Natural killer cell (primary cell): ENCODE measurements at places on chromosomes 12 and 14. TPM values are rescaled to one million over a fixed set of nuclear protein-coding genes. Genes with fewer than 3 reads are reported as not detected.
A peak's percentile ranks its signal among the peaks of the same experiment; 100 is the strongest.

- DNase-seq = no peak
Observed at GRCh38 chr12:30067146-30067545, 283.4 kb upstream of the TMTC1 start.

DNA sequence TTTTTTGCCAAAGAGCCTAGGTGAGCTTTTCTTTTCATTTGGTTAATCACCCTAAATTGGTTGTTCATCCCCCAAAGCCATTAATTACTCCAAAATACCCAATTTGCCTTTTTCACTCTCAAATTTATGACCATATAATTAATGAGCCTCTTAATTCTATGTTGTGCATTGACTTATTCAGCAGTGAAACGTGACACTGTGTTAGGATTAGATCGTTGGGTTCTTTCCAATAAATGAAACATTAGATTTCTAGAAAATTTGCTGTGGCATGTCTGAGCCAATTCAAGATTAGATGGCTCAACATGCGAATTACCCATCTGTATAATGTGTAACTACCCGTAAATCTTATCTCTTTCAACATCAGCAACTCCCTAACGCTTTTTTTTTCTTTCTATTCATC is 273.4 kb downstream of the BMP4 start:
- DNase-seq = no peak

- DNase-seq = no peak
Observed at GRCh38 chr12:108399514-108399913, 60.4 kb upstream of the CMKLR1 start.

- DNase-seq = no peak
Observed at GRCh38 chr12:47400266-47400665, 305.6 kb downstream of the RPAP3 start.

GRCh38 chr12:124744659-124745464 is 118.8 kb downstream of the SCARB1 start:
- DNase-seq = no peak

- DNase-seq = no peak
Observed at GRCh38 chr12:2856051-2856450, 788 bp downstream of the TEX52 start.

DNA sequence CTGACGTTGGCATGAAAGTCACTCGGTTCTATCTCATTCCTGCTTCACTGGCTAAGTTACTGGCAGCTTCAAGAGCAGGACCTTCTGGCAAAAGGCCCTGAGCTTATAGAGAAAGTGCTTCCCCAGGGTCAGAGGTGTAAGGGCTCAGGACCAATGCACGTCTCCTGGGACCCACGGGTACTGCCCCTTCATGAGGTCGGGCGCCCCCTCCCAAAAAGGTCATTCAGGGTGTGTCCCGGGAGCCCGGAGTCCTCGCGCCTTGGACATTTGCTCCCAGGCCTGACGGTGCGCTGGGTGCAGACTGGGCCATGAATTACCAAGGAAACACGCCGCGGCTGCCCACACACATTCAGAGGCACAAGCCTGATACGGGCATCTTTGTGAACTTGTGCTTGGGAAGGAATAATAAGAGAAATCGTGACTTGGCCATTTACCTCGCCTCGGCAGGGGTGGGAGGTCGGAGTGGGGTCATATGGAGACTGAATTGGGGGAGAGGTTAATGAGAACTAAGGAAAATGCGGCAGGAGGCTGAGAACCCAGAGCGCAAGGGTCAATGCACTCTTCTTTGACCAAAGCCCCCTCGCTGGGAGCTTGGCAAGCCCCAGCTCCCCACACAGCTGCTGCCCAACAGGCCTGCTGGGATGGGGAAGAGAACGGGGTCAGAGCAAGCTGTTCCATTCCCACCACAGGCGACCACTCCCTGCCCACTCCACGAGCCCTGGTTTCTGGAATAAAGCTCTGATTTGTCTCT is 15.7 kb upstream of the SLC6A12 start:
- no peak for DNase-seq

DNA sequence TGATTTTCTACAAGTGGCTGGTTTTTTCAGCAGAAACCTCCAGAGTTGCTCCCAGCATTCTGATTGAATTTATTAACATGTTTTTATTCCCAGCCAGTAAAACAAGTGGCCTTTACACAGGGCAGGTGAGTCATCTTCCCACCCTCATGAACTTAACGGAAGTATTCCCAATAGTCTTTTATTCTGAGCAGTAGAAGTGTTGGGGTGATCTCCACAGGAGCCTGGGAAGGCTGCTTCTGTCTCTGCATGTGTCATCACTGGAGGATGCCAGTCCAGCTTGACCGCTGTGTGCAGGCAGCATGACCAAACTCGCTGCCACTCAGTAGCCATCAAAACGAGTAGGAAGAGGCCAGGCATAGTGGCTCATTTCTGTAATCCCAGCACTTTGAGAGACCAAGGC is 13.4 kb upstream of the DNAH10 start:
- DNase-seq = no peak

DNA sequence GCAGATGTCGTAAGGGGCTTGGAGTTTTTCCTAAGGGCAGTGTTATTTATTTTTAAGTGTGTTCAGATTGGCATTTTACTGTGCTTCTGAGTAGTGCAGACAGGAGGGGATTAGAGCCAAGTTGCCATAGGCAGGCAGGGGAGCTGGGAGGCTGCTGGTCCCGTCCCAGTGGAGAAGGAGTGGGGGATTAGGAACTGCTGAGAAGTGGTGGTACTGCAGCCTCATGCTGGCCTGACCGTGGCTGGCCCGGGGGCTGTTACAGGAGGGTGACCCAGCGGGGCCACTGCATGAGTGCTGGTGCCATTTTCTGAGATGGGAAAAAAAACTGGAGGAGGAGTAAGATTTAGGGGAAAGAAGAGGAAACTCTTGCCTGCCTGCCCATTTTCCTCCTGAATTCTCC is 52.3 kb upstream of the DLK1 start:
- DNase-seq = no peak

DNA sequence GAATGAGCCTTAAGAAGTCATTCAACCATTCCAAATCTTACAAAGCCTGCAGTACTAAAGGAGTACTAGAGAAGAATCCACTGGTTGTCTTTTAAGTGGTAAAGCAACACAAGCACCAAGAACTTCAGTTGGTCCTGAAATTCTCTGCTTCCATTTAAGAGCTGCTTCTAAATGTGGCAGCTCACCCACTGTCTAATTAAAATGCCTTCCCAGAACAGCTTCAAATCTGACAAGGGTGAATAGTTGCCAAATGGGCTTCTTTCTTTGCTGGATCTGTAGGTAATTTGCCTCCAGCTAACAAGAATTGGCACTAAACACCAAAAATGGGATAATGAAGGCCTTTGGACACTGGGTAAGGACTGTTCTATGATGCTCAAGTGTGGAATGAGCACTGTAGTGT is 72.2 kb upstream of the NAP1L1 start:
- no peak for DNase-seq

- no peak for DNase-seq
Observed at GRCh38 chr14:49686425-49686824, 1.6 kb downstream of the POLE2 start.

- no peak for DNase-seq
Observed at GRCh38 chr14:55819610-55820304, 239.8 kb downstream of the KTN1 start.

DNA sequence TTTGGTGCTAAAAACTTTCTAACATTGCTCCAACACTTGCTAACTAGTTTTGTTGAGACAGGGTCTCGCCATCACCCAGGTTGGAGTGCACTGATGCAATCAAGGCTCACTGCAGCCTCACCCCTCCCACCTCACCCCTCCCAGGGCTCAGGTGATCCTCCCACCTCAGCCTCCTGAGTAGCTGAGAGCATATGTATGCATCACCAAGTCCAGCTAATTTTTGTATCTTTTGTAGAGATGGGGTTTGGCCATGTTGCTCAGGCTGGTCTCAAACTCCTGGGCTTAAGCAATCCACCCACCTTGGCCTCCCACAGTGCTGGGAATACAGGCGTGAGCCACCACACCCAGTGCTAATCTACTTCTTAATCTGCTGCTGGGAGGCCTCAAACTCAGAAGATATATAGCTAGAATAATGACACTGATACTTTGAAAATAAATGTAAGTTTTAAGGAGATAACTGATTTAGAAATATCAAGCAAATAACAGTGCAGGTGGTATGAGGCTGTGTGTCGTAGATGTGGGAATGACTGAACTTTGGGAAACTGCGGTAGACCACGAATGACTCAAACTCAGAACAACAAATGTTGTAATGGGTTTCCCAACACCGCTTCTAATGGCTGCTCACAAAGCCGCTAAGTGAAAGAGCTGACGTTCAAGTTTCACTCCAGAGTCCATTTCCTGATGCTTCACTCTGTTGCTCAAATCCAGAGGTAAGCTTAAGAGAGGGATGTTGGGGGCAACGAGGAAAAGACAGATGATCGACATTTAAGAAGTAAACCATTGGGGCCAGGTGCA is 10.0 kb downstream of the TMCC3 start:
- no peak for DNase-seq

GRCh38 chr12:132162508-132163031 is 18.3 kb downstream of the NOC4L start:
- DNase-seq = peak; percentile 69

DNA sequence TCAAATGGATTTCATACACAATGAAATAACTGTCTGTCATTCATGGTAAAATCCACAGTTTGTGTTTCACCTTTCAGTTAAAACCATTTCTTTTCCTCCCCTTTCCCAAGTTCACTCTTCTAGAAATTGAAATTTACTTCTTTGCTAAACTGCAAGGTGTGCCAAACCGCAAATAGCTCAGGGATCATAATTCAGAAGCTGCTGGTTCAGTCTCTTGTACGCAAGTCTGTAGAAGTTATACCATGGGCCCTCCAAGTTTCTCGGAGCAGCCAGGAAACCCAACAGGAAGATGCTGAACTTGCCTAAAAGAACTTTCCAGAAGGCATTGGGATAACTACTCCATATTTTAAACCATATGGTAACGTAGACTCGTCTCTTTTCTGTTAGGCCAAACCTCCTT is 268.9 kb downstream of the FLRT2 start:
- no peak for DNase-seq

- no peak for DNase-seq
Observed at GRCh38 chr12:108268397-108268796, 70.7 kb downstream of the CMKLR1 start.

GRCh38 chr14:20515846-20516245 is 10.5 kb downstream of the RNASE10 start:
- DNase-seq = no peak

- no peak for DNase-seq
Observed at GRCh38 chr12:43222796-43223195, 329.2 kb downstream of the ADAMTS20 start.

DNA sequence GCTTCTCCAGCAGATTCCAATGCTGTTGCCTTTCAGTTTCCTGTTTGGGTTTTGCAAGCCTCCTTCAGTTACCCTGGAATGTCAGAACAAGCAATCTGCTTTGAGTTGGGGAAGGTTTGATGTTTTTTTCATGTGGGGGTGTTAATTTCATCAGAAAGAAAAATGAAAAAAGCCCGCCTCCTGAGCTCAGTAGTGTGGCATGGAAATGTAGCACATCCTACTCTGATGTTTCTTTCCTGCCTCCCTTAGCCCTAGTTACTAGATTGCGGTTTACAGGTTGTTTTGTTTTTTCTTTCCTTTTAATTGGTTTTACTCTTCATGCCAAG is 22.6 kb downstream of the IFNG-AS1 start:
- DNase-seq = no peak

- no peak for DNase-seq
Observed at GRCh38 chr14:65101631-65102440, 481 bp downstream of the MAX start.

- DNase-seq = no peak
Observed at GRCh38 chr12:123278101-123278627, 6.5 kb upstream of the CDK2AP1 start.

- peak; percentile 44 for DNase-seq
Observed at GRCh38 chr12:32107359-32108267, 966 bp downstream of the BICD1 start.

DNA sequence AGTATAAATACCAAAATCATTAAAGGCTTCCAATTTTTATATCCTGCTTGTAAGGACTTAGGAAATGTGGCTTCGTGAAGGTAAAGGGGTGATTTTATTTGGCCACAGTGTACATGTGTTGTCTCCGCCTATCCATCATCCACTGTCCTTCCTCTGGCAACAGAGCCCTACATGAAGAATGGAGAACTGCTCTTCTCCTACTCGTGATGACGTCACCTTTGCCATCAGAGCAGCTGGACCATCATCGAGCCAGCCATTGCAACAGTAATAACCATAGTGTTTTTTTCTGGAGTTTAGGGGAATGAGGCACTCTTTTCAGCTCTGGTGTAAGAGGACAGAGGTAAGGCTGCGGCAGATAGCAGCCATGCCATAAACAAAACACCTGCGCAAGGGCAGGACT is 19.2 kb downstream of the ITPR2 start:
- DNase-seq = no peak

GRCh38 chr12:66495709-66496108 is 183.2 kb downstream of the GRIP1 start:
- DNase-seq = no peak

- no peak for DNase-seq
Observed at GRCh38 chr14:89921346-89921745, 33.2 kb downstream of the EFCAB11 start.

DNA sequence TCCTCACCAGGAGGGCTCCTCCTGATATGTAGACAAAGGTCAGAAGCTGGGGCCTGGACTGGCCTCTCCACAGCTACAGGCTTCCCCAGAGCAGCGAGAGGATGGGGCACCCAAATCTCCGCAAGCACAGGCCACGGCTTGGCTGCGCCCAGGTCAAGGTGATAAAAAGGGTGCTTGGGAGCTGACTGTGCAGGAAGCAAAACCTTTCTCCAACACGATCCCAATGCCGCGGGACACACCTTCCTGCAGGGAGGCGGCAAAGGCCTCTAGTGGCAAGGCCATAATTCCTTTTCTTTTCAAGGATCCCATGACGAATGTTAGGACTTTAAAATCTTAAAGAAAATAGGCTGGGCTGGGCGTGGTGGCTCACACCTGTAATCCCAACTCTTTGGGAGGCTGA is 13.6 kb downstream of the ITPK1 start:
- DNase-seq = no peak

- no peak for DNase-seq
Observed at GRCh38 chr14:103033681-103034096, 23.7 kb downstream of the CDC42BPB start.

DNA sequence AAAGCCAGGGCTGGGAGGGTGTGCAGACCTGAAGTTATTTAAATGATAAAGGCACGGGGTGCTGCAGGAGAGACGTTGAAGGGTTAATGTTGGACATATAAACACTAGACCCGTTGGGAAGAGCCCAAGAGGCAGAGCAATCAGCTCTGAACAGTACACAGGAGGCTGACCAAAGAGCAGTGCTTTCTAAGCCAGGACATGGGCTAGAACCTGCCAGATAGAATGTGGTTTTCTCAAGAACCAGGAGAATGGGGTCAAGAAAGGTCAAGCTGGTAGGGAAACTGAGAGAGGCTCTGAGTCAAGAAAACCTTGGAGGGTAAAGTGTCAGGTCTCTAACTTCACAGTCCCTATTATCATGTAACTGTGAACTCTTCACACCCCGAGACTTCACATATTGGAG is 143.2 kb upstream of the EEA1 start:
- DNase-seq = no peak

Gene LGMN
- total RNA-seq = 0.39 TPM

Gene EIF2S3B
- total RNA-seq = 0.88 TPM

Gene DAO
- total RNA-seq = not detected

Gene PLXNC1
- 26.5 TPM for total RNA-seq

Gene DPF3
- 1.4 TPM for total RNA-seq

Gene VRTN
- total RNA-seq = not detected

Gene FOXM1
- 2.6 TPM for total RNA-seq

Gene PXN
- total RNA-seq = 436 TPM

Gene RPS6KL1
- 2.9 TPM for total RNA-seq

Gene SMOC1
- total RNA-seq = not detected

Gene ATG101
- 32.8 TPM for total RNA-seq

Gene IFI27L2
- 55.1 TPM for total RNA-seq

Gene TSPAN11
- total RNA-seq = not detected

Gene SIRT4
- 2.1 TPM for total RNA-seq
